Stimulated activated CD4-positive, alpha-beta T cell treated with anti-CD3 and anti-CD28 coated beads, Interleukin-2, amount 100 ng/mL, for 4 hours (primary cell): ENCODE measurements at places on chromosomes 16 and 17.

DNA sequence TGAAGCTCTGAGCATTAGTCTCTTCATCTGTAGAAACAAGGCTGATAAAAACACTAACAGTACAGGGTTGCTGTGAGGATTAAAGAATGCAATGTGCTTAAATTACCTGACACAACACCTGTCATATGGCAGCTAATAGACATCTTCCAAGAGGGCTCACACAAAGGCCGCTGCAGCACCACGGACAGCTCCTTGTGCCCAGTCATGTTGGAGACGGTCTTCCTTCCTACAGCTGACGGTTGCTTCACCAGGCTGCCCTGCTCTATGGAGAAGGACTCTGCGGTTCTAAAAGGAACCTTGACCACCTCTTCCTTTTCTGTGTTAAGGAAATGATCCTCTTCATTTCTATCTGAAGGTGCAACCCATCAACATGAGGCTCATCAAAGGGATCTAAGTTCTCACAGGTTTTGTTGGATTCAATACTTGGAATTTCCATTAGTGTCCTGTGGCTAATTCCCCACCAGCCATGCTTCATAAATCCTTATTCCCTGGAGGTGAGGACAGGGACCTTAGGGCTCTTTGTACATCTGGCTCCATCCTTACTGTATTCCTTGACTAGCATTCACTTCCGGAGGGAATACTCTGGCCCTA is 138.9 kb upstream of the CES5A start:
- DNase-seq: no peak

GRCh38 chr17:42906772-42907446 is 6.3 kb downstream of the G6PC1 start:
- DNase-seq: no peak

GRCh38 chr16:11394593-11394960 is 49.3 kb downstream of the RMI2 start:
- no peak for DNase-seq

- DNase-seq: no peak
Measured at GRCh38 chr17:77579682-77580081, 378.8 kb upstream of the TNRC6C start.

- DNase-seq: no peak
Measured at GRCh38 chr16:10658943-10659342, 35.8 kb downstream of the TEKT5 start.

DNA sequence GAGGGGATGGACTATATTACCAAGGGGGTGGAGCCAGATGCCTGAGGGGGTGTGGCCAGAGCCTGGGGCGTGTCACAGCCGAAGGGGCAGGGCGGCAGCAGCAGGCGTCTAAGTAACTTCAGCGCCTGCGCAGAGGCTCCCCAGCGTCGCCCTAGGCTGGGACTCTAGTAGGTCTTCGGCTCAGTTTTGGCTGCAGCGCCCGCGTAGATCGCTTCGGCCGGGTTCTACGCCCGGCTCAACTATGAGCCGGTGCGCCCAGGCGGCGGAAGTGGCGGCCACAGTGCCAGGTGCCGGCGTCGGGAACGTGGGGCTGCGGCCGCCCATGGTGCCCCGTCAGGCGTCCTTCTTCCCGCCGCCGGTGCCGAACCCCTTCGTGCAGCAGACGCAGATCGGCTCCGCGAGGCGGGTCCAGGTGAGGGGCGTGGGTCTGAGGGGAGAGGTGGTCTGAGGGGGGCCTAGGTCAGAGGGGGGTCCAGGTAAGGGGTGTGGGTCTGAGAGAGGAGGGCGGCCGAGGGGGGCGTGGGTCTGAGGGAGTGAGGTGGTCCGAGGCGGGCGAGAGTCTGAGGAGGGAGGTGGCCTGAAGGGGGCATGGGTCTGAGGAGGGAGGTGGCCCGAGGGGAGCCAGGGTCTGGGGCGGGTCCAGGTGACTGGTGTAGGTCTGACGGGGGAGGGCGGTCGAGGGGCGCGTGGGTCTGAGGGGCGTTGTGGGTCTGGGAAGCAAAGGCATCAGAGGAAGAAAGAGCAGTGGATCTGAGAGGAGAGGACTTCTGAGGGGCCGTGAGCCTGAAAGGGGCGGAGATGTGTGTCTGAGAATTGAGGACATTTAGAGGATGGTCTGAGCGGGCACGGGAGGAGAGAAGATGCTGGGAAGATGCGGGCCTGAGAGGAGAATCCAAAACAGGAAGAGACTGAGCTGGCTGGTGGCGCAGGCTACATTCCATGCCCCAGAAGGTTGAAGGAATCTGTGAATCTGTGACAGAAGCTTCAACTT is at the start of gene LPCAT2:
LPCAT2 (plus strand) TSS at position 132 of the 991 bp plus-strand sequence; CDS start at position 242, 110 bp downstream.
- no peak for DNase-seq

- no peak for DNase-seq
Measured at GRCh38 chr17:75459590-75460267, 3.3 kb downstream of the TMEM94 start.
